ENCODE measurements at places on chromosomes 7 and 10.

DNA sequence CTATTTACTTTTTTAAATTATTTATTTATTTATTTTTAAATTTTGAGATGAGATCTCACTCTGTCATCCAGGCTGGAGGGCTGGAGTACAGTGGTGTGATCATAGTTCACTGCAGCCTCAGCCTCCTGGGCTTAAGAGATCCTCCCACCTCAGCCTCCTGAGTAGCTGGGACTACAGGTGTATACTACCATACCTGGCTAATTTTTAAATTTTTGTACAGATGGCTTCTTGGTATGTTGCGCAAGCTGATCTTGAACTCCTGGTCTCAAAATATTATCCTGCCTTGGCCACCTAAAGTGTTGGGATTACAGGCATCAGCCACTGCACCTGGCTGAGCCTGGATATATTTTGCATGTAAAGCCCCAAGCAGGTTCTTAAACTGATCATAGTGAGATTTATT lies 7.6 kb downstream of the CHST12 start:
- no peak for DNase-seq

GRCh38 chr7:56291-56913 lies 136.0 kb upstream of the FAM20C start:
- DNase-seq: no peak

DNA sequence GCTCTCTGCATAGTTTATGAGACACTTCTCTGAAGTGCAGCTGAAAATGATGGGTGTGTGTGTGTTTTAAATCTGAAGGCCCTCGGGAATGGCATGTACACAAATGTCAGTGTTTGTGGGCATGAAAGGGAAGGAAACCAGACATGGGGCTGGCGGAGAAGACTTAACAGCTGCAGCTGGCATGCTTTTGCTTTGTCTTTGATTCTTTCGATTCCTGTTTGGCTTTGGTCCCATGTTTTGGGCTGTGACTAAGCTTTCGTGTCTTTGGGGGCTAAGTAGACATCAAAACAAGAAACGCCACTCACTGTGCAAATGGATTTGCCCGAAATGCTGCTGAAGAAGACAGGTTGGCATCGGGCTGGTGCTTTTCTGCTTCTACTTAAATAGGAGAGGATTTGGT lies 179.3 kb downstream of the PFKFB3 start:
- no peak for DNase-seq

GRCh38 chr7:133207687-133208086 lies 45.2 kb upstream of the EXOC4 start:
- DNase-seq: no peak

DNA sequence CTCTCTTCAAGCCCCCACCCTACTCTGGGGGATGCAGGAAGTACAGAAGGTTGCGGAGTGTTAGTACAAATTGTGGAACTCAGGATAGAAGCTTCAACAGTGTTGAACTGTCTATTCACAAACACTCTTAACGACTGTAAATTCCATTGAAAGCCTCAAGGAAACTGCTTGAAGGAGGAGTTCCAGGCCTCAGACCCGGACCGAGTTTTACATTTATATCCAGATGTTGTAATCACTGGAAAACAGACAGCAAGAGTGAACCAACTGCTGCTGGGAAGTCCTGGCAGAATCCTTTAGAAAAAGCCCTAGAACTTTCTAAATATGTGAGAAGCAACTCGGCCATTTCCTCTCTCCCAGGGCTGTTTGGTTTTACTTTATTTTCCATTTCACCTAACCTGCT lies 84.1 kb upstream of the LRRC18 start:
- no peak for DNase-seq

- DNase-seq: no peak
Measured at GRCh38 chr7:135169964-135170273, 588 bp downstream of the CYREN start.

GRCh38 chr10:61529208-61529607 lies 76.0 kb upstream of the TMEM26 start:
- no peak for DNase-seq

DNA sequence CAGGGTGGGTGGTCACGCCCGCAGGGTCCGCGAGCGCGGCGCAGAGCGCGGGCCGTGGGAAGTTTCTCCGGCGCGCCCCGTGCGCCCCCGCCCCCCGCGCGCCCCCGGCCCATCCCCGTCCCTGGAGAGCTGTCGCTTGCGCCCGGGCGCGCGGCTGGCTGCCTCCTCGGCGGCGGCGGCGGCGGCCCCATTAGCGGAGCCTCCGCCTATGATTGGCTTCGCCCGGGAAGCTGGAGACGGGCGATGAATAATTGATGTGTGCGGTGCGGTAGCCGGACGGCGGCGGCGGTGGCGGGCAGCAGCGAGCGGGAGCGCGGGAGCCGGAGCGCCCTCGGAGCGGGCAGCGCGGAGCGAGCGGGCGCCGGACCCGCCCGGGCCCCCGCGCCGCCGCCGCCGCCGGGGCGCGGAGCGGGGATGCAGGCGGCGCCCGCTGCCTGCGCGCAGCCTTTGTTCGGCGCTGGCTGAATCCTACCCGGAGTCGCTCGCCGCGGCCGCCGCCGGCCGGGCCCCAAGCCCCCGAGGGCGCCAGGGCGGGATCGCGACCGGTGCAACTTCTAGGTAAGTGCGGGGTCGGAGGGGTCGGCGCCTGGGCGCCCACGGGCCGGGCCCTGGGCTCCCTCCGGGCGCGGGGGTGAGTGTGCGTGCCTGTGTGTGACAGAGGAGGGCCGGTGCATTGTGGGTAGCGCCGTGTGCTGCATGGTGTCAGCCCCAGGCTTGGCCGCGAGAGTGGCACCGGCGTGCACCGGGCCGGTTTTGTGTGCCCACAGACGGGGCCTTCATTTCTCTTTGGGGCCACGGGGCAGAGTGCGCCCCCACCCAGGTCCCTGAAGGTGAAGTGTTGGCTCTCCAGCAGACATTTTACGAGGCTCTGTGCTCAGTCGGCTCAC lies 103.8 kb upstream of the PPIF start:
- peak; percentile 70 for DNase-seq

DNA sequence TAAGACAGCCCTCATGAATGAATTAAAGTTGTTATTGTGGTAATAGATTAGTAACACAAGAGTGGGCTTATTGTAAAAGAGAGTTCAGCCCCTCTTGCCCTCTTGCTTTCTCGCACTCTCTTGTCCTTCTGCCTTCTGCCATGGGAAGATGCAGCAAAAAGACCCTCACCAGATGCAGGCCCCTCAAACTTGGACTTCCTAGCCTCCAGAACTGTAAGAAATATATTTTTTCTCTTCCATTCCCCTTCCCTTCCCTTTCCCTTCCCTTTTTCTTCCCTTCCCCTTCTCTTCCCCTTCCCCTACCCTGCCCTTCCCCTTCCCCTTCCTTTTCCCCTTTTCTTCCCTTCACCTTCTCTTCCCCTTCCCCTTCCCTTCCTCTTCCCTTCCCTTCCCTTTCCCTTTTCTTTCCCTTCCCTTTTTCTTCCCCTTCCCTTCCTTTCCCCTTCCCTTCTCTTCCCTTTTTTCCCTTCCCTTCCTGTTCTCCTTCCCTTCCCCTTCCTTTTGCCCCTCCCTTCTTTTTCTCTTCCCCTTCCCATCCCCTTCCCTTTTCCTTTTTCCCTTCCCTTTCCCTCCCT lies 55.6 kb upstream of the TMEM248 start:
- no peak for DNase-seq

GRCh38 chr7:134175334-134176036 lies 48.3 kb downstream of the LRGUK start:
- DNase-seq: no peak

DNA sequence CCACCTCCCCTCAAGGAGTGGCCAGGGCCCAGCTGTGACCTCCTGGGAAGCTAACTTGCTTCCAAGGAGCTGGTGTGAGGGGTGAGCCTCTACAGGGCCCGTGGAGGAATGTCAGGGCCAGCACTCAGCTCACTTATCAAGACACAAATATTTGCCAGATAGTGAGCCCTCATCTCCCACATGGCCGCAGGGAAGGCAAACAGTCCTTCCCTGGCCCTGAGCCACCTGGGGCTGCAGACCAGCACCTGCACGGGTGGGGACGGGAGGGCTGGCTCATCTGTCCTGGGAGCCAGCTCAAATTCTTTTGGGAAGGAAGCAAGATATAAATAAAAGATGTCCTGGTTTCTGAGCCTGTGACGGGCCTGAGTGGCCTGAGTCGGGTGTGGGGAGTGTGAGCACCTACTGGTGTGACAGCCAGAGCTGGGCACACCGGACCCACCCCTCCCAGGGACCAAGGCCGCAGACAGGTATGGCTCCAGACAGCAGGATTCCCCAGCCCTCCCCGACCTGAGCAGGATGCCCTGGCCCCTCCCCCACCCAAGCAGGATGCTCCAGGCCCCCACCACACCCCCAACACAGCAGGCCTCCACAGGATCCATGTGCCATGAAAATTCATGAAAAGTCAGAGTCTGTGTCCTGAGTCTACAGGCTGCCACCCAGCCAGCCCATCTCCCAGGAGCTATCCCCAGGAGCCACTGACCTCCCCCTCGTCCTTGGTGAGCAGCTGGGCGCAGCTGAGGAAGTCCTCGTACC lies 148.0 kb downstream of the MAPK8 start:
- no peak for DNase-seq

DNA sequence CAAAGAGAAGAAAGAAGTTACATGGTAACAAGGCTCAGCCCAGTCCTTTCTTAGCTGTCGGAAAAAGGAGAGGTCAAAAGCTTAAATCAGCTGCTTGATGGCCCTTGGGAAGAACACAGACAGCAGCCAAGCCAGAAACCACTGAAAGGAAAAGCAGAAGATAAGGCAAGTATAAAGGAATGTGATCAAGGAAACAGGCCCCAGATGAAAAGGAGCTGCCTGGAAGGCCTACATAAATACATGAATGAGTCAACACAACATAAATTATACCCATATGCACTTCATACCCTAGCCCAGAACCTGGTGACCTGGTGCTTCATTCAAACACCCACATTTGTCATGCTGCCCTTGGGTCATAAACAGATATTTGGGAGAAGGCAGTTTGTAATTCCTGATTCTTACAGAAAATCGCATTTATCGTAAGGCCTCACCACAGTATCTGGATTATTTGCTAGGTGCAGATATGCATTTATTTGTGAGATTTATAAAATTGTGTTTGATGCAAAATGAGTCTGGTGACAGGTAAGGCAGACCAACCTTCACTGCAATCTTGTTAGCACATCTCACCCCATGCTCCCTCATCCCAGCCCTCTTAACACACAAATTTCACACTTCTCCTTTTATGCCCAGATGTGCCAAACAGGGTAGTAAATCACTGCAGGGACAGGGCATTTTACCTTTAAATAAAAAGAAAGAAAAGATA lies 94.9 kb upstream of the KCNIP2 start:
- DNase-seq: no peak

DNA sequence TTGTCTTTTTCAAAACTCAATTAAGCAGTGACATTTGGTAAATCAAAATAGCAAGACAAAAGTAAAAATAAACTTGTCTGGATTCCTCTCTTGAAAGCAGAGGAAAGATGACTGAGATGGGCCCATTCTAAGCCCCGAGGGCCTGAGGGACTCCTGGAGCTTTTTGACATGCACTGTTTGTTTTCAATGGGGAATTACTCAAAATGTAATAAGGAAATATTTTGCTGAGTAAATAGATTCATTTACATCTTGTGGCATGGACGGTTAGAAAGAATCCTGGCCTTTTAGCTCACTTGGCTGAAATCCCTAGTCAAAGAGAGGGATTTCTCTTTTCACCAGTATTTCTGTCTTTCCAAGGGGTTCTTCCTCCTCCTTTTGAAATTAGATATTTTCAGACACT lies 108.0 kb downstream of the MKX start:
- DNase-seq: no peak

GRCh38 chr10:29304264-29304994 lies 15.6 kb downstream of the LYZL1 start:
- peak; percentile 64 for DNase-seq

DNA sequence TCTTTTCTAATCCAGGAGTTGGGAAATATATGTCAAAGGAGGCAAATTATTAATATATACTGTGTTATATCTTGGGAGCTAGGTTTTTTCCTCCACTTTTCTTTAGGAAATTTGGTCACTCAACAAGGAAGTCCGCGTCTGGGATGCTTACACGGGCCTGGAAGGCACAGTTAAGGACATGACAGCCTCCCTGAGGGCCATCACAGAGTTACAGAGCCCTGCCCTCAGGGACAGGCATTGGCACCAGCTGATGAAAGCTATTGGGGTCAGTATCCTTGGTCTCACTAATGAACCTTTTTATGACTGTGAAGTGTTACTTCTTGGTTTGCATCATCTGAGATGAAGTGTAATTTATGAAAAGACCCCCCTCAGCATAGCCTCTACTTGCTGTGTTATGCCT lies 74.7 kb downstream of the DNAH11 start:
- DNase-seq: no peak

- DNase-seq: no peak
Measured at GRCh38 chr10:4046030-4046429, 261.0 kb upstream of the KLF6 start.

- DNase-seq: no peak
Measured at GRCh38 chr10:43965033-43965917, 316.6 kb upstream of the ZNF32 start.

GRCh38 chr7:144579687-144580086 lies 176.2 kb upstream of the NOBOX start:
- DNase-seq: no peak

GRCh38 chr7:47669178-47669891 lies 87.4 kb upstream of the TNS3 start:
- peak; percentile 4 for DNase-seq

DNA sequence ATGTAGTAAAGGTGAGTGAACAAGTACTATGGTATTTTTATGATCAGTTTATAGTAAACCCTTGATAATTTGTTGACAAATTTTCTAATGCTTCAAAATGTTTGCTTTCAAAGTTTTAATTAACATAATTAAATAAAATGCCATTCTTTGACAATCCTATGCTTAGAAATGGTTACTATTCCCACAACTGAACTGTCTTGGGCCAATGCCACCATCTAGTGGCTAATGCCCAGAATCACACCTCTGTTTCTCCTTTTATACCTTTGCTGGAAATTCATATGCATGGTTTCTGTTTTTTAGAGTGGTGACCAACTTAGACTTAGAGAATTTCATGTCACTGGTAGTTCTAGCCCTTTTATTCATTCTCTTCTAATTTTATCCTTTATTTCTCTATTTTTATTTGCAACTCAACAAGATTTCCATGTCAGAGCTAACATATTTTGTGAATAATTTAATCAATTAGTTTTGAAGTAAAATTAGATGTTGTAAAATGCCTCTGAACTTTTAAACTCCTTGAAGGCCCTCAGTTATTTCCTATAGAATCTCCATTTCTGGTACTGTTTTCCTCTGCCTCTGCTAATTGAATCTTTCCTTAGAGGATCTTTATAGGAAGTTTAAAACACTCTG lies 31.1 kb downstream of the PCGF5 start:
- DNase-seq: peak; percentile 39

Measured in substantia nigra (tissue), 51 donors.